ENCODE measurements at places on chromosomes 3 and 15.

GRCh38 chr3:194374935-194375334 lies 5.4 kb upstream of the LRRC15 start:
- DNase-seq = no peak

GRCh38 chr3:156349978-156350377 lies 204.9 kb downstream of the SSR3 start:
- no peak for DNase-seq

DNA sequence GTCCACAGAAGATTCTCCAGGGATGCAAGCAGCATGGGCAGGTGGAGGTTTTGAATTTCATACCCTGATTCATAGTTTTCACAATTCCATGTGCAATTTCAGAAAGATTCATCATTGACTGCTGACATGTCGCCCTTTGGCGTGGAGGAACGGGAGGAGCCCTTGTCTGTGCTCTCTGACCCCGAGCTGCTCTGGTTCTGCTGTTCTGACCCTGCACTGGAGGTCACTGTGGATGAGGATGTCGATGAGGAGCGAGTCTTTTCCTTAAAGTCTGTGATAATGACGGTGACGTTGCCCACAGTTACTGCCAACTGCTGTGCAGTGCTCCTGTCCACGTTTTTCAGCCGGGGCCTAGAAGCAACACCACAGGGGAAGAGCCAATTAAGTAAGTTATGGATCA lies 470.0 kb downstream of the SHQ1 start:
- no peak for DNase-seq

DNA sequence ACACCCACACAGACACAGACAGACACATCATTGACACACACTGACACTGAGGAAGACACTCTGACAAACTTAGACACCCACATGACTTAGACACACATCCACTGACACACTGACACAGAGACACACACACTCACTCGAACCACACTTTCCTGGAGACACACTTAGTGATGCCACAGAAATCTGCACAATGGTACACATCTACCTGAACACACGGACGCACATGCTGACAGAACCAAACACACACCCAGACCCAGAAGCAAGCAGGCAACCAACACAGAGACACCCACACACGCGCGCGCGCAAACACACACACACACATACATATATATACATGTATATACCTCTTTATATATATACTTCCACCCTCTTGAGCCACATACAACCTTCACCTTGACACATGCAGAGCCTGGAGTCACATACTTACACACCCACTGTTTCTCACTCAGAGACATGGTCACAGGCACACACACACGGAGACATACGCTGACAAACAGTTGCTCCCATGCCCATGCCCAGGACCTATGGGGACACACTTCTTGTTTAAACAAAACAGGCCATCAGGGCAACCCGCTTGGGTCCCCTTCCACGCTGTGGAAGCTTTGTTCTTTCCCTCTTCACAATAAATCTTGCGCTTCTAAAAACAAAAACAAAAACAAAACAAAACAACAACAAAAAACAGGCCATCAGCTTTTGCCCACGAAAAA lies 913 bp upstream of the SCN5A start:
- DNase-seq = no peak

GRCh38 chr3:39118079-39118478 lies 10.6 kb downstream of the TTC21A start:
- DNase-seq = no peak

- no peak for DNase-seq
Observed at GRCh38 chr3:133506215-133506901, 67.1 kb upstream of the CDV3 start.

Measured in EH (cell line).